Amniotic stem cell (primary cell): ENCODE measurements at places on chromosomes 11 and 22.

GRCh38 chr11:46534711-46535110 is 59.1 kb downstream of the AMBRA1 start:
- DNase-seq: no peak

GRCh38 chr11:60396799-60397198 is 540 bp downstream of the MS4A14 start:
- no peak for DNase-seq

DNA sequence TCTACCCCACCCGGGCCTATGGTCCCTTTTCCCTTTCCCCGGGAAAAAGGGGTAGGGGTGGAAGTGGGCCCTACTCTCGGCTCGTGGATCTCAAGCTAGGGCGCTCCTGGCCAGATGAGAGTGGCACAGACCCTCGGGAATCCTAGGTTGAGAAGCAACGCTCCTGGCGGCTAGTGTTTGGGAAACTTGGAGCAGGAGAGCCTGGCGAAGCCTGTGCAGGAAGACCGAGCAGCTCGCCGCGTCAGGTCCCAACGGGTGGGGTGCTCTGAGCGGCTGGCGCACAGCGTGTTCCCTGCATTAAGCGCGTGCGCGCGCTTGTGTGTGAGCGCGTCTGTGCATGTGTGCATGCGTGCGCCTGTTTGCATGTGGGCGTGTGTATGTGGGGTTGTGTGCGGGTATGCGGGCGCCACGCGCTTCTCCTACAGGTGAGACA is 7.1 kb upstream of the FLI1 start:
- DNase-seq: no peak

DNA sequence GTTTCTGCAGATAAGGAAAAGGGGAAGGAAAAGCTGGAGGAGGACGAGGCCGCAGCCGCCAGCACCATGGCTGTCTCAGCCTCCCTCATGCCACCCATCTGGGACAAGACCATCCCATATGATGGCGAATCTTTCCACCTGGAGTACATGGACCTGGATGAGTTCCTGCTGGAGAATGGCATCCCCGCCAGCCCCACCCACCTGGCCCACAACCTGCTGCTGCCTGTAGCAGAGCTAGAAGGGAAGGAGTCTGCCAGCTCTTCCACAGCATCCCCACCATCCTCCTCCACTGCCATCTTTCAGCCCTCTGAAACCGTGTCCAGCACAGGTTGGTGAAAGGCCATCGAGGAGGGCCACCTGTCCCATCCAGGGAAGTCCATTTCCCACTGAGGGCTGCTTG is 5.6 kb downstream of the TEF start:
- DNase-seq: no peak

GRCh38 chr22:47092896-47093311 is 330.5 kb downstream of the TBC1D22A start:
- DNase-seq: no peak

- no peak for DNase-seq
Observed at GRCh38 chr11:46374815-46375214, 6.7 kb upstream of the MDK start.

- DNase-seq: no peak
Observed at GRCh38 chr11:64643256-64643881, 52.3 kb downstream of the SLC22A12 start.

DNA sequence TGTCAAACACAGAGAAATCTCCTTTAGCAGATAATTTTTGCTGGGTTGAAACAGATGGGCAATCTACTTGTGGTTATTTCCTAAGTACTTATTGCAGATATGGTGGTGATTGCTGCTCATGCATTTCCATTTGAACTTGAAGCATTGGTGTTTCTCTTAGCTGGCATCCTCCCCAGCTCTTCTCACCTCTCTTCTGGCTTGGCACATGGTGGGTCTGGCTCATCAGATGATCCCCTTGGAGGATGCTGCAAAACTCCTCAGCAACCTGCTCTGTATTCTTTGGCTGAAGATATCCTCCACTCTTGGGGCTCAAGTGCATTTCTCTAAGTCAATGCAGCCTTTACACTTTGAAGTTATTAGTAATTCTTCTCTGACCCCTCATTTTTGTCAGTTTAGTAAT is 87.3 kb upstream of the MYO18B start:
- no peak for DNase-seq

GRCh38 chr11:33952805-33953204 is 60.9 kb upstream of the LMO2 start:
- DNase-seq: no peak

DNA sequence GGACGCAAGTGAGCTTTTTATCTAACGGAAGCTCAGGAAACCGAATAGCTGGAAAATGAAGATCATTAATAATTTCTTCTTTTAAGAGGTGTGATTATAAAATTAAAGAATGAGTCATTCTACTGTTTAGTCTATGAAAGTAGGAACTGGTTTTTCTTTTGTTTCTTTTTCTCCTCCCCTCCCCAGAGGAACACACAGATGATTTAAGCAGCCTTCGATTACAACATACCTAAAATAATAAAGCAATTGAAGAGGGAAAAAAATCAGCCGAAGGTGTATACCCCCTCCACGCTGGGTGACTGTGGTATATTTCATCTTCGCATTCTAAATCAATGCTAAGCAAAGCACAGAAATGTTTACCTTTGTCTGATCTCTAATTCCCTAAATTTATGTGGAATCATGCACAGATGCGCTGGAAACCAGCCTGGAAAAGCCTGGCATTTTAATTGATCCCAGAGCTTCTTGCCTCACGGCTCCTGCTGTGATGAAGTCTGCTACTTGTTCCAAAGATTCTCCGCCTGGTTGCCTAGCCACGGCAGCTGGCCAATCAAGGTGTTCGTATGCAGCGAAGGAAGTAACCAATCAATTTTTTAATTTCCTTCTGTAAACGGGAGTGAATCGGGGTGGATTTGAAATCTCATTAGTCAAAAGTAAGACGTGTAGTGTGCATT is 133.9 kb downstream of the FANCF start:
- peak; percentile 57 for DNase-seq

DNA sequence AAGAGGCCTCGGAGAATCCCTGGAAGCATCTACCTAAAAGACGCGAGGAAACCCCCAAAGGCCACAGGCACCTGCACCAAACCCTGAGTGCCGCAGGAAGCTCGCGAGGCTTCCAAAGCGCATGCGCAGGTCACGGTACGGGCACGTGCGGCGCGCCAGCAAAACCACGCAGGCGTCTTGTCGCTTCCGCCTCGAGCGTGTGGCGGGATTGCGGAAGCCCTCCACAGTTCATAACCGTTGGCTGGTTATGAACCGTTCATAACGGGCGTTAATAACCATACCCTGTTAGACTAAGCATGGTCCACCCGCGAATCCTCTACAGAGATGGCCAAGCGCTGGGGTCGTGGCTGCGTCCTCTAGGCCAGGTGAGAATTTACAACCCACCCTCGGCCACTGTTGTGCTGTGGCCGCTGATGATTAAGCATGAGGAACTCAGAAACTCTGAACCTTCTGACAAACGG is 46.4 kb downstream of the MORC2 start:
- no peak for DNase-seq

- no peak for DNase-seq
Observed at GRCh38 chr11:87351676-87352075, 313.9 kb downstream of the TMEM135 start.

DNA sequence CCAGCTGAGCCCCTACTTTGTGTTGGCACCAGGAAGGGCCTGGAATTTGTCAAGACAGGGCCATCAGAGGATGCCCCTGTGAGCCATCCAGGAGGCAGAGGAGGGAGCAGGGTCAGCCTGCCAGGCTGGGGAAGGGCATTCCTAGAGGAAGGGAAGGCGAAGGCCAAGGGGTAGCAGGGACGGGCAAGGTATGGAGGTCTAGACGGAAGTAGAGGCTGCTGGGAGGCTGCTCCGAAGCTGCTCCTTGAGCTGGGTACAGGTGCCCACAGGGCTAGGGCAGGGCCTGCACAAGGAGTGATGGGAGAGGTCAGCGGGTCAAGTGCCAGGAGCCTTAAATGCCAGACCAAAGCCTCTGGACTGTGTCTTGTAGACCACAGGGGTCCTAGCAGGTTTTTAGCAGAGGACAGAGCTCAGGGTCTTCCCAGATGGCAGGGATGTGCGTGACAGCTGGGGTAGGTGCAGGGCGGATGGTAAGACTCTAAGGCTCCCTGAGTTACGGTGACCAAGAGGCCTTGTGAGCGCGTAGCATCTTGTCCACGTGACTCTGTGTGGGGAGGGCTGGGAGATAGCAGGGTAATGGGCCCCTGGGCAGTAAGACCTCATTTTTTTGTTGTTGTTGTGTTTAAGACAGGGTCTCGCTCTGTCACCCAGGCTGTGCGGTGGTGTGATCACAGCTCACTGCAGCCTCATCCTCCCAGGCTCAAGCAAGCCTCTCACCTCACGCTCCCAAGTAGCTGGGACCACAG is 31.7 kb upstream of the CSNK1E start:
- no peak for DNase-seq

- DNase-seq: no peak
Observed at GRCh38 chr22:49291169-49291568, 536.5 kb downstream of the BRD1 start.

GRCh38 chr11:74182635-74183034 is 11.5 kb downstream of the PPME1 start:
- DNase-seq: no peak

- no peak for DNase-seq
Observed at GRCh38 chr22:22244316-22245250, at the start of gene VPREB1. VPREB1 (plus strand) TSS chr22:22244786; CDS start chr22:22244814, 28 bp downstream.

GRCh38 chr22:50691521-50691920 is 18.9 kb downstream of the SHANK3 start:
- DNase-seq: peak; percentile 10

DNA sequence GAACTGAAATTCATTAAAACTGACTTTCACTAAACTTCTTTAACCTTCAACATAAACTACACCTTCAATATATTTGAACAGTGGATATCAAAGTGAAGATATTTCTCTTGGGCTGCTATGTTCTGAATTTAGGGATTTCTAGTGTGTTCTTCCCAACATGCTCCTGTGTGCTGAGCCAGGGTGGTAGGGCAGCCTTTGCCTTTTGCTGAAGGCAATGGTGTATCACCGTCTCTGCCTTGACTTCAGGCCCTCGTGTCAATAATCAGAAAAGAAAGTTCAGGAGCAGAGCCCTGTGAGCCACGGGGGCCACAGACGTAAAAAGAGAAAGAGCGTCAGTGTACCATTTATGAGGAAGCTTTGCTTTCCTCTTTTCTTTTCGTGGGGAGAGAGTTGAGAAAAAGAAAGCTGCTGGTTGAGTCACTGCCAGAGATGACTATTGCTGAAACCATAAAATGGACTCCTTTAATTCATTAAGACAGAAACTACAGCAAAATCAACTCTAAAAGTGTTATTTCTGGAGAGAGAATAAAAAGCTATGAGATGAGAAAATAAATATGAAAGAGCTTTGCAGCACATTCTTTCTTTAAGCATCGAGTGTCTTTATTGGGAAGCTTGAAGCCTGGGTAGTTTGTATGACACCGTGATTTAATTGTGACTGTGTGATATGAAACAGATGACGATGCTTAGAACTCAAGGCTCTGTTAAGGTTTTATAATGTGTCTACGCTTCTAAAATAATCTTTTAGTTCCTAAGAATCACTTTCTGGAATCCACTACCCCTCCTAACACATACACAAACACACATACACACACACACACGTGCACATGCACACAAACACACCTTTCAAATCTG is 271.8 kb upstream of the MTNR1B start:
- no peak for DNase-seq

- no peak for DNase-seq
Observed at GRCh38 chr11:118240999-118241763, 11.0 kb downstream of the MPZL3 start.

DNA sequence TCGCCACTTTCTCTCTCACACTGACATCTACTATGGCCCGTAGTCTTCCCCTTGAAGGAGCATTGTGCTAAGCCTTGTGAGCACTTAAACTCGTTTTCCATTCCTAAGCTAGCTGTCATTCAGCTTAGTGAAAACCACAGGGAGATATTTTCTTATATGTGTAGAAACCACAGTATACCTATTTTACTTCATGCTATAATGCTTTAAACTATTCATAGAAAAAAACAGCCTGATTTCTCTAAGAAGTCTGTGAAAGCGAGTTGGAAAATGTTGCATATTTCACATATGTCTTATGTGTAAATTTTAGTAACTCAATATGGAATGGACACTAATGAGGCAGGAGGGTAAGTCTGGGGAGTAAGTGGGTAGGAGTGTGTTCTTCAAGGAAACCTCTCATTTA is 194.3 kb upstream of the CTSC start:
- no peak for DNase-seq

DNA sequence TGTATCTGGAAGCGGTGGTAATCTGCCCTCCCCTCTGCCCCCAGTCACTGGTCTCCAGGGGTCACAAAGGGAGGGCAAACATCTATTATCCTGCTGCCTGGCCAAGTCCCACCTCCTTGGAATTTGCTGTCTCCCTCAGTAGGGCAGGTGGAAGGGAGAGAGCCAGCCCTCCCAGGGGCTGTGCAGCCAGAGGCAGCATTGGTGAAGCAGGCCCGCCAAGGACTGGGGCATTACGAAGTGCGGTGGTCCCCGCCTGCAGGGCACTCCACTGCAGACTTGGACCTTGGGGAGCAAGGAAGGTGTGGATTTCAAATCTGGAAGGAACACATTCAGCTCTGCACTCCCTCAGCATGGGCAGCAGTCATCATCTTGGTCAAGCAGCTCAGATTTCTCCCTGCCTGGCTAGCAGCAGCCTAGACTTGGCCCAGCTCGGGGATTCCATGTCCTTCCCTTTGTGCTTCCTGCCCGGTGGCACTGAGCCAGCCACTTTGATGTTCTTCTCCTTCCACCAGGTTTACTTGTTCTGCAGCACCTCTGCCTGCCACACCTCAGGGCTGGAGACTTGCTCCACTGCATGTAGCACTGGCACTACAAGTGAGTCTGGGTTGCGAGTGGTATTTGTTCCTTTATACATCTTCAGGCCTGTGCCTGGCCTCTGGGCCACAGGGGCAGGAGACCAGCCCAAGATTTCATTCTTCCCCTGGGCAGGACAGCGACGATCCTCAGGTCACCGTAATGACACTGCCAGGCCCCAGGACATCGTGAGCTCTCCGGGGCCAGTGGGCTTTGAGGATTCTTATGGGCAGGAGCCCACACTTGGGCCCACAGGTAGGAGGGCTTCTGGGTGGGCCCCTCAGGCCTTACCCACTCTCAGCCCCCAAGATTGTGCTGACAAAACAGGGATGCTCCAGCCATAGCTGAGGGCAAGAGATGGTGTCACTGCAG is 7.4 kb downstream of the ZP1 start:
- DNase-seq: no peak

DNA sequence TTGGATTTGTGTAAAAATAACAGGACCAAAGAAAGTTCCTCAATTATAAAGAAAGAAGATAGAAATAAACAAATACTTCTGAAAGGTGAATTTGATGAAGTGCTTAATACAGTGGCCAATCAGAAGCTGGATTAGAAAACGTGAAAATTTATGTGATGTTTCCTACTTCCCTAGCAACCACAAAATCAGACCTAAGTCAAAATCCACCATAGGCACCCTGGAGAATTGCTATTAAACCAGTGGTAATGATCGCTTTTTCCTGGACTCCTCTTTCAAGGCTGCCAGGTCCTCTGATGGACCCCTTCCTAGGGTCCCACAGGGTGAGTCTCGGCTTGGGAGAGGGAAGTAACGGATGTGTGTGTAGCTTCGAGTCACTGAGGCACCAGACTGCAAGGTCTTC is 9.6 kb downstream of the WT1 start:
- no peak for DNase-seq

GRCh38 chr11:58688789-58689503 is 42.8 kb downstream of the GLYAT start:
- no peak for DNase-seq
